ENCODE measurements at places on chromosomes 5 and 9. TPM values are rescaled to one million over a fixed set of nuclear protein-coding genes. Genes with fewer than 3 reads are reported as not detected.

The BSPRY gene
- not detected for total RNA-seq

The SPINK13 gene
- not detected for total RNA-seq

The IFNE gene
- not detected for total RNA-seq

The IL5 gene
- total RNA-seq, result not detected

DNA sequence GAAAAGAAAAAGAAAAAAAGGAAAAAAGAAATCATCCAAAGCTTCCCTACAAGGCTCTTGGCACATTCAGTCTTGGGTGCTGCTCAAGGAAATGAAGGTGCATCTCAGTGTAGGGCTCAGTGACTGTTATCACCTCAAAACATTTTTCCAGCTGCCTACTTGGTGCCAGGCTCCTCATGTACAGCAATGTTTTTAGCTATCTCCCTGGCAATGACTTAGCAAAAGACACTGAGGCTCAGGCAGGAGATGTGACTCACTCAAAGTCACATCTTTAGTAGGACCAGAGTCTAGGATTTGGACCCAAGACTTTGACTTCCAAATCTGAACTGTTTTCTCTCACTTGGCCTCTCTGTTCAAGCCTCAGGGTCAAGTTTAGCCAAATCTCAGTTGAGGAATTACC, 264.2 kb downstream of the CRB2 start:
- no peak for DNase-seq

- DNase-seq, result no peak
Observed at GRCh38 chr5:151085517-151086041, 4.7 kb upstream of the TNIP1 start.

DNA sequence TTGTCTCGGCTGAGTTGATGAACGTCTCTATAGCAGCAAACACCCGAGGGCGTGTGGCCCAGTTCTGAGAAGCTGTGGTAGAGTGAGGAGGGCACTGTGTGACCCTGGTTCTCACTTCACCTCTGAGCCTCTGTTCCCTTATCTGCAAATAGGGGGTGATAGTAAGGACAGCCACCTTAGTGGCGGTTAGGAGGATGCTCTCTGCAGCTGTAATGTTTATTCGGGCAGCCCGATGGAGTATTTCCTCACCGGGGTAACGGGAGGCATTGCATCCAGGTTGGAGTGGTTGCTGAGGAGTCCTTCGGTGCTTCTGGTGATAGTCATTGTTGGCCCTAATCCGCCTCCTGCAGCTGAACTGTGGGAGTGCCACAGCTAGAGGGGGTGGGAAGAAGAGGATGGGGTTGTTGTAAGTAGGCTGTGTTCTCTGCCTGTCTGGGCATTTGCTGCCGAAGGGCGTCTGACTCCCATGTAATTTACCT, 13.9 kb downstream of the PRRC2B start:
- no peak for DNase-seq

DNA sequence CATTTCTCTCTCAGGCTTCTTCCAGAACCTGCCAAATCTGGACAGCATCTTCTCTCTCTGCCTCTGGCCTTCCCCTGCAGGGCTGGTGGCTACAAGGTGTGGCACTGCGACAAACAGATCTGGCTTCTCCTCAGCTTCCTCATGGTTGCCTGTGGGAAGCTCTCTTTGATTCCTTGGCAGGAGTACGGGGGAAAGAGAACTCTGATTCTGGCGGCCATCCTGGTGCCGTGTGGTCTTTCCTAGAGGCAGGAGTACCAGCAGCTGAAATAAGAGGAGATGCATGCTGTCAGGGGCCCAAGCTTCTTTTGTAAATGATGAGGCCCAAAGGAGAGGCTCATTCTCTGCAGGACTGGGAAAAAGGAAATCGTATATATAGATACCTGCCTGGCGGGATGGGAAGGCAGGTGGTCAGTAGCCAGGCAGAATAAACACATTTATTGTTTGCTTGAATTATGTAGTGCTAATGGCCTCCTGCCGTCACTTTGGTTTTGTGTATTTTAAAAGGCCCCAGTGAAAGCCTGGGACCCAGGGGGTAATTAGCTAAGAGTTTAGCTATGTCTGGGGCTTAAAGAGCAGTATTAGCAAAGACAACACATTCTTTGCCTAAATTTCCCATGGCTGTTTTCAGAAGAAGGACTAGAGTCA, at the start of gene CER1:
CER1 (minus strand) TSS at position 343 of the 645 bp plus-strand sequence; CDS start at position 282, 61 bp downstream.
- no peak for DNase-seq

DNA sequence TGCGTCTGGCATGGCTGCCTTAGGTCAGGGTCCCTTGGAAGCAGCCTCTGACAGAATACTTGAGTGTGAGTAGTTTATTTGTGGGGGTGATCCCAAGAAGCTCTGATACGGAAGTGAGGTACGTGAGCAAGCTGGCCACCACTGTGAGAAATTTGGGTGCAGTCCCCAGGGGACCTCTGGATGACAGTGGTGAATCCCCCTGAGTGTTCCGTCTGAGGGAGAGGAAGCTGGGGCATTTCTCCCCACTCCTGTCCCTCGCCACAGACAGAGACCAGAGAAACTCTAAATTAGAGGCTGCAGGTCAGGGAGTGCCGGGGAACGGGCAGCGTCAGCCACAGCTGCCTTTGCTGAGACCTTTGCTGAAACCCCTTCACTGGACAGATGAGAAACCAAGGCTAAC, 155.9 kb upstream of the COL5A1 start:
- no peak for DNase-seq

DNA sequence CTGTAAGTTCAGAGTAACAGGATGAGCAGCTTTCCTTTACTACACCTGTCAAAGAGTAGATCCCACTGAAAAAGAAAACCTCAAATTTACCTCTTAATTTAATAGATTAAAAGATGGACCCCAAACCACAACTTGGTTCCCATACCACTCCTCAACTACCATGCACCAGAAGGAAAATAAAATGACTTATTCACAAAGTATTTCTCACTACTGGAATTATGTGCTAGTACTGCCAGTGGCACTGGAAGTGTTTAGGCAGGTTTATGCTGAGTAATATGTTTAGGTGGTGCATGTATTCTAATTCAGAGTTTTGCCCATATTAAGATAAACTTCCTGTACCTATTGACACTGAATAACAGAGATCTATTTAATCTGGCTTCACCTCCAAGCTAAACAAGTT, 6.6 kb downstream of the PLK2 start:
- DNase-seq, result no peak

GRCh38 chr9:81737871-81738507, 48.6 kb upstream of the TLE1 start:
- peak; percentile 85 for DNase-seq

- DNase-seq, result no peak
Observed at GRCh38 chr9:125842242-125842641, 95.1 kb downstream of the PBX3 start.

DNA sequence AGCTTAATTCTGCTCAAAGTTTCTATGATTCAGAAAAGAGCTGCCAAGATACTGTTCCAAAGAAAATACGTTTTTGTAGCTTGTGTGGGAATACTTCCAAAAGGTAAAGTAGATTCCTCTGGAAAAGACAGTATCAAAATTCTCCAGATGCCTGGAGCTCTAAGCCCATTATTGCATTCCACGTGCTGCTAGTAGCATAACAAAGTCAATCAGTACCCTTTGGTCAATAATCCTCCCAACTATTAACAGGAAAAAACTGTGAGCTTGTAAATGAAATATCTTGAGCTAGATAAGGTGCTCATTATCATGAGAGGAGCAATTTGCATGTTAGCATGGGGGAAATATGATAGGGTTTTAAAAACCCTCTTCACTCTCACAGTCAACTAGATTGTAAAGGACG, 229.5 kb upstream of the TYRP1 start:
- DNase-seq, result no peak

DNA sequence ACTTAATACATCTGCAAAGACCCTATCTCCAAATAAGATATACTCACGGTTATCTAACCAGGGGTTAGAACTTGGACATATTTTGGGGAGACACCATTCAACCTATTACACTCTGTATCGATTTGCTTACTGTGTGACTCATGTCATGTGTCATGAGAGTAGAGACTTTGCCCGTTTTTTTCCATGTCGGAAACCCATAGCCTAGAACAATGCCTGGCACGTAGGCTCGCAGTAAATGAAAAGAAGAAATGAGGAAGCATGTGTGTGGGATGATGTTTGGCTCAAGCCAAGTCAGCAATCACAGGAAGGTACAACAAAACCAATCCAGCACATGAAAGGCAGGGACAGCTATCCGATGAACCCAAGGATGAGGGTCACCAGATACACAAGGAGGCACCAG, 94.6 kb upstream of the DNAH5 start:
- DNase-seq, result no peak
